ENCODE measurements at places on chromosomes 5 and 9. TPM values are rescaled to one million over a fixed set of nuclear protein-coding genes. Genes with fewer than 3 reads are reported as not detected.
A peak's percentile ranks its signal among the peaks of the same experiment; 100 is the strongest.

DNA sequence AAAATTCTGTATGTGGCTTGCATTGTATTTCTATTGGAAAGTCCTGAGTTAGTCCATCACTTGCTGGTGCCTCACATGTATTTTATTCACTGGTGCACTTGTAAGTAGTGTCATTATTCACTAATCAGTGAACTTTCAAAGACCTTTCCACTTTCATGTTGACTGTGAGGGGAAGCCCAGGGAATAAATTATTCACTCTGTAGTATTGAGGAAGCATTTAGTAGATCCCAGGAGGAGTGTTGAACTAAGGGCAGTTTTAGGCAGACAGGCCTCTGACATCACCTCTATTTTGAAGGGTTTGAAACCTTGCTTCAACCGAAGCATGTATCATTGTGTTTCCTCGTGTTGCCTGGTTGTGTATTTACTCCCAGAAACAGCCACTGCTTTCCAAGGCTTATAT is 705.4 kb upstream of the RIOK2 start:
- DNase-seq = no peak

GRCh38 chr5:126998201-126998631 is 32.1 kb downstream of the MARCHF3 start:
- DNase-seq = no peak

DNA sequence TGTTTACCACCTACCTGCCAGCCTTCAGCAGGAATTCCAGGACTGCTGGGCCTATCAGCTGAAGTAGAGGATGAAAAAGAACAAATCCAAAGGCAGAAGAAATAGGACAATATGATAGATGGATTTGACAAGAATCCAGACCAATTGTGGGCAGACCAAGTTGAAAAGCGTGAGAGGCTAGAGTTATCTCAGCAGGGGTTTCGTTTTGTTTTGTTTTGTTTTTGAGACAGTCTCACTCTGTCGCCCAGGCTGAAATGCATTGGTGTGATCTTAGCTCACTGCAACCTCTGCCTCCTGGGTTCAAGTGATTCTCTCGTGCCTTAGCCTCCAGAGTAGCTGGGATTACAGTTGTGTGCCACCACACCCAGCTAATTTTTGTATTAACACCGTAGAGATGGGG is 113.2 kb downstream of the PALM2AKAP2 start:
- DNase-seq = no peak

DNA sequence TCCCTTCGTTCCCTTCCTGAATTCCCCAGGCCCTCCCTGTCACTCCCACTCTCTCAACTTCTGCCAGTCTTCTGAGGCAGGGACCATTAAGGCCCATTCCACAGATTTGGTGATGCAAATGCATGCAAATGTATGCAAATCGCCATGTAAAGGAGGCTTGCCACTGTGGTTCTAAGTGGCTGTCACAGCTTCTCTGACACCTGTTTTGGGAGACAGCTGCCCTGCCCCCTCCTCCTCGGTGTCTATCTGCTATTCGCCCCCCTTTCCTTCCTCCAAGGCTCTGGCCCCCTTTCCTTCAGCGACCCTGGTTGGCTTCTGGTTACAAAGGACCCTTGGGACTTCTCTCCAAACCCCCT is 10.5 kb upstream of the ARAP3 start:
- DNase-seq = no peak

GRCh38 chr5:79851391-79851863 is 139.6 kb downstream of the MTX3 start:
- DNase-seq = no peak

DNA sequence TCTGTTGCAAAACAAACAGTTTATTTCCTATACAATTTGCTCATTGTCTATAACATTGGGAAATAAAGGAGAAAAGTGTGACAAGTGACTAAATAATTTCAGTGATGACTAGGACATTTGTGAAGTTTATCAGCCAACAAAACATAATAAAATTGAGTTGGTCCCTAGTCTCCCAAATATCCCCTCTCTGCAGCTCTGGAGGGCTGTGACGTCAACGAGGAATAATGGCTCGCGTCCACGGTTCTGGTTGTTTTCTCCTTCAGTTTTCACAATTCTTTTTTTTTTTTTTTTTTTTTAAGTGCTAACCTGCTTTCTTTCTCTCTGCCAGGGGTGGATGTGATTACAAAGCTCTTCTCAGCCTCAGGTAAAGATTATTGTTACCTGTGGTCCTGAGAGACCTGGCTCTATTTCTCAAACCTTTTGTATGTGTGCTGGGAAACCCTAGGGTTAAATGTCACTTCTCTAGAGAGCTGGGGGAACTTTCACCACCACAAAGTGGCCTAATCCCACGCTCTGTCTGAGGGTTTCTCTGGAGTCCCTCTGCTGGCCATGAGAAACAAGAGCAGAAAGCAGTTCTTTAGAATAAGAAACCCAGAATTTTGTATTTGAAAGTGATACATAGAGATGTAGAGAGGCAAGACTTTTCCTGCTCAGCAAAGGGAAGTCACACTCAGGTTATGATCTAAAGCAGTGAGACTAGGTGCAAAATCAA is 36.2 kb upstream of the ANKRD55 start:
- DNase-seq = no peak

DNA sequence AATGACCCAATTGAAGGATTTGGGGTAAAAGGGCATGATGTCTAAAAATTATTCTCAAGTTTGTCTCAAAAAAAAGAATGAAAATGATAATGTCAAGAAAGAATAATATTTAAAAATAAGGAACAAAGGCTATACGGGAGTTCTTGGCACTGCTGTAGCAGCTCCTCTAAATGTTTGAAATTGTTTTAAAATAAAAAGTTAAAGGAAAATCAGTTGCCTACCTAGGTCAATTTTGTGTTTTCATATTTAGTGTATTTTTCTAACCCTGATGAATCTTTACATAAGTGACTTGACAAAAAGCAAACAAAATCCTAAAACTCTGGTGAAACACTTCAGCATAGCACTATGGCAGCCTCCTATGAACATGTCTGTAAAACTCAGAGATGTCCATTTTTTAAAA is 56.4 kb downstream of the ALDH1A1 start:
- DNase-seq = no peak

GRCh38 chr5:179905161-179905560 is 2.5 kb downstream of the TBC1D9B start:
- DNase-seq = no peak

GRCh38 chr9:99682870-99683269 is 138.8 kb upstream of the NR4A3 start:
- DNase-seq = no peak

- no peak for DNase-seq
Measured at GRCh38 chr9:95721061-95721531, 154.4 kb upstream of the ERCC6L2 start.

DNA sequence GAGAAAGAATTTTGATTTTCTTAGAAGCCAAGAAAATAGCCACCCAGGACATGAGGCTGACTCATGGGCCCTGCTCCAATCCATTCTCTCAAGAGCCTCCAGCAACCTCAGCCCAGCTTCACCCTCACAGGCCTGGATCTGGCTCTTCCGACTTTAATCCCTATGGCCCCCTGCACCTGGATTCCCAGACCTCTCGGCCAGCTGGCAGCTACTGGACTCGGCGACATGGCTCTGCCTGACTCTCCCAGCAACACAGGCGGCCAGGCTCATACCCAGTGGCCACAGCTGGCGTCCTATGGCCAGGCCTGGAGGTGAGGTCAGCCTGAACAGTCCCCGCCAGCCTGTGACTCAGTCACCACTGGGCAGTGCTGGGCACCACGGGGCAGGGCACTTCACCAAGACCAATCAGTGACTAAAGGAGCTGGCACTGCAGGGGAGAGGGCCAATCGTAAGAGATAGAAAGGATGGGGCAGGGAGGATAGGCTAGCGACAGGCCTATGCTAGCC is 6.2 kb upstream of the PDLIM4 start:
- no peak for DNase-seq

GRCh38 chr9:89919171-89919681 is 314.4 kb downstream of the GADD45G start:
- DNase-seq = peak; percentile 63

- DNase-seq = no peak
Measured at GRCh38 chr5:176401281-176402205, 13.0 kb downstream of the HIGD2A start.

DNA sequence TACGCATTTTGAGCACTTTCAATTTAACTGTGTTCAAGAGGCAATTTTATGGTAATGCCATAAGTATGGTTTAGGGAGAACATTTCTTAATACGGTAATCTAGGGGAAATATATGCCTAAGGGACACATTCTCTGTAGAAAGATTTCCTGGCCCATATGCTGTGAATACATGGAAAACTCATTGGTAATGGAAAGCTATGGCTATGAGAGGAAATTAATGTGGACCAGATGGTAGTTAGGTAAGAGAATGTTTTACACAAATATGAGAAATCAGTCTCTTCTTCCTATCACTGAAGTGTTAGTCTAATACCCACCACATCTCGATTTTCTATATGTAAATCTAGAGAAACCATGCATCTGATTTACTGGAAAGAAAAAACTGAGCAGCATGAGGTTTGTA is 105.0 kb downstream of the SEMA6A start:
- DNase-seq = no peak

DNA sequence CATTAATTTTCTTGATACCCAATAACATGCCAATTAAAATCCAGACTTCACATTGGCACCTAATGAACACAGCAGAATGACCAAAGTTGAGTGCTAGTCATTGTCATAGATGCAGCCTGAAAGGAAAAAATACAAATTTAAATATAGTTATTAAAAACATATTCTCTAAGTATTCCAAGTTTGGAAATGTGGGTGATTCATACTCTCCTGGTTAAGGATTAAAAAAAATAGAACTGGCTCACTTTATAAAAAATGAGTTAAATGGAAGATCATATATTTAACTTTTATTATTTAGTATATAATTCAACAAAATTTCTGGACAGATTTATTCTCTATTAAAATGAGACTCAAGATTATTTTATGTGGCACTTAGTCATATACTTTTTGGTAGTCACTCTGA is 33.2 kb upstream of the RICTOR start:
- DNase-seq = no peak

- no peak for DNase-seq
Measured at GRCh38 chr5:125834438-125835115, 588.6 kb upstream of the GRAMD2B start.

GRCh38 chr9:132125944-132126679 is 35.7 kb upstream of the NTNG2 start:
- no peak for DNase-seq

- no peak for DNase-seq
Measured at GRCh38 chr5:8647111-8647510, 778.2 kb downstream of the MTRR start.

GRCh38 chr5:150179019-150179620 is 10.7 kb upstream of the SLC6A7 start:
- DNase-seq = peak; percentile 8

DNA sequence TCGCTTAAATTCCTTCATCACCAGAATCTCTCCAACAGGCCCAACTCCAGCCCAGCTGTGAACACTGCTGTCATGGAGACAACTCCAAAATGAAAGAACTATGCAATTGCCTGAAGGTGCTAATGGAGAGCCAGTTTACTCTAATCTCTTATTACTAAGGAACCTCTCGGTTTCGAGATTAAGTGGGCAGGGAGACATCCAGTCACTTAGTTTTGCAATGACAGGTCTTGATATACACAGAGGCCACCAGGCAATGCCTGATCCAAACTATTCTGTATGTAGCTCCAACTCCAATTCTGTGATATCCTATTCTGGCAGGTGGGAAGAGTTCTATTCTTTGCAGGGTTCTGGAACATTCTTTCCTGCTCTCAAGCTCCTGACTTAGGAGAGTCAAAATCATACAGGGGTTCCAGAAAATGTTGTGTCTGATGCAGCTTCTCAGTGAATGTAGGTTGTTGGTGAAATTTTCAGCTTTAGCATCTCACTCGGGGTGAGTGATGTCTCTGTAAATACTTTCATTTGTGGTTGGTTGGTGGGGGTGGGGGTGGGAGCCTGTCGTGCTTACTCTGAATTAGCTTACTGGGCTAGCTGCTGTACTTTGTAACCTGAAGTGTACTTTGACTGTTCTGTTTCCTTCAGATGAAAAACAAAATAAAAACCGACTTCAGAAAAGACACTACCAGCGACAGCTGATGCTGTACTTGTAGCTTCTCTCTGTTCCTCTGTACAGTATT is 170.9 kb downstream of the PALM2AKAP2 start:
- DNase-seq = peak; percentile 38

- no peak for DNase-seq
Measured at GRCh38 chr5:13987843-13988464, 43.5 kb upstream of the DNAH5 start.

GRCh38 chr5:94228791-94229190 is 389.6 kb downstream of the KIAA0825 start:
- DNase-seq = peak; percentile 94

GRCh38 chr5:128035689-128036088 is 47.9 kb upstream of the SLC12A2 start:
- DNase-seq = no peak

DNA sequence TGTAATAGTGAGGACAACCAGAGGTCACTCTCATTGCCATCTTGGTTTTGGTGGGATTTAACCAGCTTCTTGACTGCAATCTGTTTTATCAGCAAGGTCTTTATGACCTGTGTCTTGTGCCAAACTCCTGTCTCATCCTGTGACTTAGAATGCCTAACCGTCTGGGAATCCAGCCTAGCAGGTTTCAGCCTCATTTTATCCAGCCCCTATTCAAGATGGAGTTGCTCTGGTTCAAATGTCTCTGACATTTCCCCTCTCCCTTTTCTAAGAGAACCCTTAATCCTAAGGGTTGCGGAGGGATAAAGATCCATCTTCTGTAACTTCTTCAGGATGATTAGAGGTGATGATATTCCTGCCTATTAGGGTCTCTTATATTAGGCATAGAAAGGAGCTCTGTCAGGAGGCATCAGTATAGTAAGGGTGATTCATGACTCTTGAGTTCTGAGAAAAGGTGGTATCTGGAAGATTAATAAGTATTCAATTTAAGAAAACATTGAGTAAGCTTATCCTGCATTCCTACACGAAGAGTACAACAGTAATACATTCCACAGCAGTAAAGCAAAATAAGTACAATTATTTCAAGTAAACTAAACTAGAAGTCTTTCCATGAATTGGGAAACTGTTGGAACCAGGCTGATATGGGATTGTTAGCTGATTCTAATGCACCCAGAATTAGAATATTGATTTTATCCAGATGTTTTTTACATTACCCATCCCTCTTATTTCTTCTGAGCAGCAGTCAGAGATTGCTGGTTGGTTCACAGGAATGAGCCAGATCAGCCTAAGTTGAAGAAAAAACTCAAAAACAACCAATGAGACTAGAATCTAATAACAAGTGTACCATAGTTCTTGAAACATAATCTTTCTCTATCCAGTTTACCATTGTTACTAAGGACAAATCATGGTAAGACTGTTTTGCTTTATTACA is 39.9 kb downstream of the SHC3 start:
- no peak for DNase-seq

- DNase-seq = no peak
Measured at GRCh38 chr9:109451311-109452025, 46.6 kb downstream of the PTPN3 start.

- peak; percentile 77 for DNase-seq
Measured at GRCh38 chr5:38535248-38535750, 21.1 kb downstream of the LIFR start.

Gene PHYHD1
- 19.0 TPM for polyA plus RNA-seq

Gene CACNA1B
- polyA plus RNA-seq = 1.8 TPM

Gene DRD1
- polyA plus RNA-seq = 0.04 TPM

Gene IL9
- not detected for polyA plus RNA-seq

Gene GABRG2
- 2.1 TPM for polyA plus RNA-seq

Gene SPAAR
- 0.84 TPM for polyA plus RNA-seq

Gene HIGD2A
- 133 TPM for polyA plus RNA-seq

Gene MATR3
- 320 TPM for polyA plus RNA-seq

Gene SOHLH1
- polyA plus RNA-seq = not detected

Gene CCL27
- polyA plus RNA-seq = 0.18 TPM
